ENCODE measurements at places on chromosomes 7 and 10. TPM values are rescaled to one million over a fixed set of nuclear protein-coding genes. Genes with fewer than 3 reads are reported as not detected.

DNA sequence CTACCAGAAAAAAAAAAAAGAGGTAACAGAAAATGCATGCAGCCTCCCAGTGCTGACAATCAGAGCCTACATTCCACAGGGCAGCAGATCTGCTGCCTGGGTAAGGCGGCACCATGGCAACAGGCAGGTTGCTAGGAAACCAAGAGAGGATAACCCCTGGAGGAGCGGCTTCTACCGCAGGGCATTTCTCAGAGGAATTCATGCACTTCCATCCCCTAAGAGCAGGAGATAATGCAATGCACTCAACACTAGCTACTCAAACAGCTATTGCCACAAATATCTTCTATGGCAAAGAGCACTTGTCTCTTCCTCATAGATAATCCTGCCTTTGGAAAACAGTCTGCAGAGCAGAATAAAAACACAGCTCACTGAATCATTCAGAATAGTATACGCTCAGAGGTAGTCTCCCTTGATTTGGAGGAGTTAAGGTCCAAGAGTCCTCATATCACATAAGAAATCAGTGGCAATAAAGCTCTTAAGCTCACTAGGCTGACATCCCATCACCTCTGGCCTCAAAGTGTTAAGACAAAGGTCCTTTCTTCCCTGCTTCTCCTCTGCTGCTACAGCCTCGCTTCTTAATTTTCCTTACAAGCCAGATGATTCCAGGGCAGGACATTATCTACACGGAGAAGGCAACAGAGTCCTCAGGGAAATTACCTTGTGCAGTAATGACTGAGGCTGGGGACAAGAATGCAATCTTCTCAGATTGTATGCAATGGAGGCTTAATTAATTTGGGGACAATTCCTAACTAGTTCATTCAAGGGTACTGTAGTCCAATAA lies 10.7 kb downstream of the PSAP start:
- H3K36me3 ChIP-seq = no peaks in the 10 kb centered on the region
- H3K4me1 ChIP-seq = peaks cover 5% of the 10 kb centered on the region
- H3K27me3 ChIP-seq = no peaks in the 10 kb centered on the region
- H3K27ac ChIP-seq = no peak overlapping the region

DNA sequence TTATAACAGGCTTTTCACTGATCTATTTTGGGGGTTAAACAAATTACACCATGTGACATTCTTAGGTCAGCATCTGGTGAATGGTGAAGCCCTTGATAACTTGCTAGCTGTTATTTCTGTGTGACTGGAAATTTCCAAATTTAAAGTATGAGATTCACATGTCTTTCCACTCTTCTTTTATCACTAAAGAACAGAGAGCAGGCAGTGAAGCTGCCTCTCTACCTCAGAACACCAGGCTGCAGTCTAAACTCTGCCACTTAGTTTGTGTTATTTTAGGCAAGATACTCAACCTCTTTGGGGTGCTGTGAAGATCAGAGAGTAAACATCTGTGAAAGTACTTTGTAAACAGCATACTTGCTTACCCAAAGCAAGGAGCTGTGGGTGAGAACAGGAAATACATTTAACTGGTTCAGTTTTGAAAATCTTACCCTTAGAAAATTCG lies 15.5 kb upstream of the SP4 start:
- H3K27me3 ChIP-seq = no peaks in the 10 kb centered on the region
- H3K4me3 ChIP-seq = peak overlapping the region; percentile 6
- H3K36me3 ChIP-seq = no peaks in the 10 kb centered on the region
- DNase-seq = peak; percentile 23
- H3K4me1 ChIP-seq = no peaks in the 10 kb centered on the region

DNA sequence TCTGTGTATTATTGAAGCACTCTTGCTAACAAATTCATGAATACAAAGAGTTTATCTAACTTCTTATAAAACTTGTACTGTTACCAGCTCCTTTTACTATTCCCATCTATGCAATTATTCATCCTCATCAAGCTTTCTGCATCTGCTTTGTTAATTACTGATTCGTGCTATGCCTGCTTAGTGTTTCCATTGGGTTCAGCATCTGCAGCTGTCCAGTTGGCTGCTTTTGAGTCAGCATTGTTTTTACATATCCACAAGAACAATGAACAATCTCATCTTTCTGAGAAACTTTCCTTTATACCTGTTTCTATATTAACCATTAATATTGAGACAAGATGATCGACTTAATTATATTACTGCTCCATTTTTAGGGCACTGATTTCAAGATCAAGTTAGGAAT lies 19.6 kb upstream of the ANLN start:
- no peaks in the 10 kb centered on the region for H3K27me3 ChIP-seq
- H3K27ac ChIP-seq = no peak overlapping the region
- H3K4me1 ChIP-seq = no peaks in the 10 kb centered on the region

DNA sequence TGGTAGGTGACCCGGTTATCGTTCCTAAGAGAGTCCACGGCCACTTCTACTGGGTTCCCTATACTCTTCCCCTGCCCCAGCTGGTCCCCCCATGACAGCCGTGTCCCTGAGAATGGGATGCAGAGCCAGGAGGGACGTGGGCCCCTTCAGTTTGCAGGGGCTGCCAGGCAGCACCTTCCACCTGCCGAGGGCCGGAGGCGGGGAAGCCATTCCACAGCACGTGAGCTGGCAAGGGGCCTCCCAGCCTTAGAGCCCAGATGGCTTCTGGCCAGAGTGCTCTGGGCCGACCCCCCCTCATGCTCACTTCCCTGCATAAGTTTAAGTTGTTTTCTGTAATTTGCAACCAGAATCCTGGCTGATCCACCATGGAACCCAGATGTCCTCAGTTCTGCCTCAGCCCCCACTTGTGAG lies 39.0 kb downstream of the DIP2C start:
- no peaks in the 10 kb centered on the region for H3K27me3 ChIP-seq
- H3K36me3 ChIP-seq = no peaks in the 10 kb centered on the region
- H3K27ac ChIP-seq = no peak overlapping the region
- H3K4me1 ChIP-seq = no peaks in the 10 kb centered on the region

GNAT3 gene
- not detected for total RNA-seq

MEOX2 gene
- total RNA-seq = not detected

CHAT gene
- not detected for total RNA-seq

CPEB3 gene
- 2.0 TPM for total RNA-seq

TEX47 gene
- not detected for total RNA-seq

ZPBP gene
- total RNA-seq = not detected
